ENCODE measurements at places on chromosomes 7 and 10. TPM values are rescaled to one million over a fixed set of nuclear protein-coding genes. Genes with fewer than 3 reads are reported as not detected.

OR2A42 gene
- 0.27 TPM for total RNA-seq

GBF1 gene
- total RNA-seq = 39.5 TPM

PRKAR2B gene
- 17.8 TPM for total RNA-seq

DNA sequence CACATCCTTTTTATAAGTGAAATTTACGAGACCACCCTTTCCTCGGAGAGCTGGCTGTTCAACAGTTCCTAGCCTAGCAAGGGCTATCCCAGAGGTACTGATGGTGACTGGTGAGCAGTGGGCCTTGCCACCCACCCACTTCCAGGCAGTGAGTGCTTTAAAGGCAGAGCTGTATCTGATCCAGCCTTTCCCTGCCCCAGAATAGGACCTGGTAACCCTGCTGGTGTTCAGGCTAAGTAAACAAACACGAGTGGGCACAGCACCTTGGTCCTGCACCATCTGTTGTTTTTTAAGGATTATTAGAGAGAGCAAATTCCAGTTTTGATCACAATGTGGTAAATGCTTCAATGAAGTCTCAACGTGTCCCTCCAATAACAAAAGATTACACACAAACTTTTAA, 75.7 kb downstream of the COBL start:
- no peak for DNase-seq

GRCh38 chr10:35424680-35425285, 88.5 kb downstream of the CCNY start:
- DNase-seq = no peak

Measured in sciatic nerve (tissue), 2 donors.